ENCODE measurements at places on chromosomes 11 and 22.

DNA sequence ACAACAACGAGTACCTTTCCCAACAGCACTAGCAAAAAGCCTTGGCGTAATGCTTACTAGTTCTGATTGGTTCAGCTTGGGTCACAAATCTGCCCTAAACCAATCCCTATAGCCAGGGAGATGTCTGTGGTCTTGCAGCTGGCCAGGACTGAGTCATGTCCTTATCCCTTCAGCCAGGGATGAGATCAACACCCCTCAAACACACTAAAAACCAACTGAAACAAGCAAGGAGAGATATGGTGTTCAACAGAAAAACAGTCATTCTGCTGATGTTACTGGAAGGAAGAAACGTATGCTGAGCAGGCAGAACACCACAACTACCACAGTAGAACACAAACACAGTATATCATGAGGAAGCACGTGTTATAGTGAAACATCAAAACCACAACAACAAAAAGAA lies 375.6 kb downstream of the LARGE1 start:
- no peak for DNase-seq

- DNase-seq, result no peak
Measured at GRCh38 chr22:30804626-30805025, 110.0 kb downstream of the OSBP2 start.

GRCh38 chr11:107564877-107565218 lies 687 bp downstream of the ALKBH8 start:
- DNase-seq, result no peak

- DNase-seq, result no peak
Measured at GRCh38 chr11:113736323-113736722, 30.2 kb upstream of the TMPRSS5 start.
